Osteoblast (primary cell): ENCODE measurements at places on chromosomes 12 and 14. TPM values are rescaled to one million over a fixed set of nuclear protein-coding genes. Genes with fewer than 3 reads are reported as not detected.

DNA sequence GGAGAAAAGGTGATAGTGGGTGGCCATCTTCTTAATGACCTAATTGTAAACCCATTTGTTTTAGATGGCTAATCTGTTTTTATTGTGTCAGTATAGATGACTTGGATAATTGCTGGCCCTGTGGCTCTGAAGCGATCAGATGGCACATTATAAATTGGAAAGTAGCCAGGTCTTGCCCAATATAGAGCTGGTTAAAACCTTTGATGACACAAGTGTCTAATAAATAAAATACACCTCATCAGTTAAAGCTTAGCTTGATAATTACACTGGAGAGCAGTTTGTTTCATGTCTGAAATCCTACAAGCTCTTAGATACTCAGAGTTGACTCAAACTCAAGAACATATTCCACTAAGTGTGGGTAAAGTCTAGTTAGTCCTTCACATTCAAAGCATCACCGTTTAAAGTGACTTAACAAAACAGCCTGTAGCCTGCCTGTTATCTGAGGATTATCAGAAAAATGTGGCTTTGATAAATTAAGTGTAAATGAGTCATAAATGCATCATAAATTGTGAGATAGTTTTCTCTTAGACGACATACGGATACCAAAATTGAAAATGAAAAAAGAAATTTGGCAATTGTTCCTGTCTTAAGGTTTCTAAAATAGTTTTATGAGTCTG is 280.9 kb downstream of the LRIG3 start:
- no peaks in the 10 kb centered on the region for H3K36me3 ChIP-seq
- DNase-seq = no peak
- H3K4me3 ChIP-seq = no peak overlapping the region

GRCh38 chr12:640773-641172 is 22.5 kb downstream of the NINJ2 start:
- H3K27me3 ChIP-seq = no peaks in the 10 kb centered on the region
- no peak overlapping the region for H3K4me3 ChIP-seq
- H3K4me1 ChIP-seq = peaks cover 26% of the 10 kb centered on the region
- no peaks in the 10 kb centered on the region for H3K36me3 ChIP-seq
- DNase-seq = no peak

DNA sequence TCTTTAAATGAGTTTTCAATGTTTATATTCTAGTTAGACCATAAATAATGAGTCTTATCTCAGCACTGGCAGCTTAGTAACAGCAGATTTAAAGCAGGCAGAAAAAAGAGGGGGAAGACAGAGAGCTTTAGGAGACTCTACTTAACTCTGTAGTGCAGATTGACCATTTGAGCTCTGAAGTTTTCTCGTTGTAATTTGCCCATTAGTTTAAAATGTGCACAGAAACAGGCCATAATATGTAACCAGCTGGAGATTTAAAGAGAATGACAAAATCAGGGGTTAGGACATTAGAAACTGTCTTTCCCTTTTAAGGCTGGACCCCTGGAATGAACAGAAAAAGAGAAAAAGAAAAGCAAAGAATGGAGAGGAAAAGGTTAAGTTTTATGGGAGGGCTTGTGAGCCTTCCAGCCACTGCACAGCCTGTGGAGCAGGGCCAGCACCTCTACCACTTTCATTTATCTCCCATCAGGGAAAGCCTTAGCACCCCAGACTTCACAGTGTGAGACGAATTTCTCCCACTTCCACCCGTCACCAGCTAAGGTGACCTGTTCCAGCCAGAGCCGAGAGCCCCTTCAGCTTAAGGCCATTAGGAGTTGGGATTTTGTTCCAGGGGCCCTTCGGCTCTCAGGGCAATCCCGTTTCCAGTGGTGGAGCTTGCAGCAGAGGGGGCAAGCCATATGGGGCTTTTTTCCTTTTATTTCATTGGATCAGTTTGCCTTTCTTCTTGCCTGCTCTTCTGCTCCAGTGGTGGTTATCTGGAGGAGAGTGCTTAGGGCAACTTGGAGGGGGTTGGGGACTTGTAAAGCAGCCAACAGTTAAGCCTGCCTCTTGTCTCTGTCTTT is 8.0 kb downstream of the IL22 start:
- H3K4me1 ChIP-seq = peaks cover 31% of the 10 kb centered on the region
- peak overlapping the region; percentile 19 for H3K27ac ChIP-seq
- H3K4me3 ChIP-seq = peak overlapping the region; percentile 63
- no peaks in the 10 kb centered on the region for H3K27me3 ChIP-seq
- DNase-seq = peak; percentile 9

GRCh38 chr14:97065305-97066067 is 268.3 kb downstream of the VRK1 start:
- H3K4me1 ChIP-seq = no peaks in the 10 kb centered on the region
- no peak overlapping the region for H3K4me3 ChIP-seq
- H3K27me3 ChIP-seq = no peaks in the 10 kb centered on the region
- H3K27ac ChIP-seq = no peak overlapping the region

- no peaks in the 10 kb centered on the region for H3K36me3 ChIP-seq
- DNase-seq = no peak
- H3K27me3 ChIP-seq = no peaks in the 10 kb centered on the region
- no peak overlapping the region for H3K4me3 ChIP-seq
- H3K27ac ChIP-seq = no peak overlapping the region
These were observed 87.1 kb downstream of the ZFP36L1 start for GRCh38 chr14:68705741-68706283.

- DNase-seq = no peak
- no peak overlapping the region for H3K27ac ChIP-seq
- H3K36me3 ChIP-seq = no peaks in the 10 kb centered on the region
- H3K4me3 ChIP-seq = no peak overlapping the region
These were observed 64.2 kb downstream of the CLMN start for GRCh38 chr14:95255487-95255886.

DNA sequence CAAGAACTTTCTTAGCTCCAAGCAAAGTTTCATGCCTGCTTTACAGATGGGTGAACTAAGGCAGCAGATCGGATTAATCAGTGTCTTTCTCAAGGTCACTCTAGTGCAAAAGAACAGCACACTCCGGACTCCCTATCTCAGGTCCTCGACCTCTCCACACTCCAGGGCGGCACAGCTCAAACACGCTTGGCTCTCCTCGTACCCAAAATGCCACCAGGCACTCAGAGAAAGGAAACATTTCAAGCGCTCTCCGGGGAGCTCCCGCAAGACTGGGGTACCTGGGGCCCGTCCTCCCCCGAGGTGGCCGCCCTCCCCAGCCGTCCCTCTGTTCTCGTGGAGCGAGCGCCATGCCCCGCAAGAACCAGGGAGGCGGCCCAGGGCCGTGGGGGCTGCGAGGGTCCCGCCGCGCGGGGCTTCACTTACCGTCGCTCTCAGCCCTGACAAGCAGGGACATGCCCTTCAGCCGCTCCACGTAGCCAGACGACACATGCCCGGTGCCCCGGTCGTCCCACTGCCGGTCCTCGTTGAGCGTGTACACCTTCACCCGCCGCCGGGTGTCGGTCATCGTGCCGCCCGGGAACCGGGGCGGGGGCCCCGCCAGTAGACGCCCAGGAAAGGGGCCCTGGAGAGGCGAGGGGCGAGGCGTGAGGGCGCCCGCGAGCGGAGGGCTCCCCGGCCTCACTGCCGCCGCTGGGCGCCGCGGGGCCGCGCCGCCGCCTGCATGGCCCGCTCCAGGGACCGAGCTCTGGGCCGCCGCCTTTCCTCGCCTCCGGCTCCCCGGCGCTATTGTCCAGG is 830 bp downstream of the PPP4R3A start:
- H3K4me3 ChIP-seq = peak overlapping the region; percentile 92

DNA sequence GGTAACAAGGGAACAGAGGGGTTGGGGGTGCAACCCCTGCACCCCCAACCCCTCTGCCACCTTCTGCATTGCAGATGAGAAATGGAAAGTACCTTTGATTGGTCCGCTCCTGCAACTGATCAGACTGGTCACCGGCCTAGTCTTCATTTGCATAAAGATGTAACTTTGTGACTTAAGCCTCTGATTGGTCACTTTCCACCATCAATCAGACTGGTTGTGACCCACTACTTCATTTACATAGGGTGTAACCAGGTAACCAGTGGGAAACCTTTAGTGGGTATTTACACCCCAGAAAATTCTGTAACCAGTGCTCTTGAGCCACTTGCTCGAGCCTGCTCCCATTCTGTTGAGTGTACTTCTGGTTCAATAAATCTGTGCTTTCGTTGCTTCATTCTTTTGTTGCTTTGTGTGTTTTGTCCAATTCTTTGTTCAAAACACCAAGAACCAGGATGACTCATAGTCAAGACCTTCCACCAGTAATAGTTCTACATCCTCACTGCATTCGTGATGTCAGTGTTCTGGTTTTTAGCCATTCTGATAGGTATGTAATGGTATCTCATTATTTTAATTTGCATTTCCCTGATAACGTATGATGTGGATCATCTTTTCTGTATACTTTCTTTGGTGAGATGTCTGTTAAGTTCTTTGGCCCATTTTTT is 30.8 kb downstream of the LEMD3 start:
- no peaks in the 10 kb centered on the region for H3K36me3 ChIP-seq
- no peaks in the 10 kb centered on the region for H3K27me3 ChIP-seq
- peaks cover 4% of the 10 kb centered on the region for H3K4me1 ChIP-seq
- H3K4me3 ChIP-seq = no peak overlapping the region
- H3K27ac ChIP-seq = no peak overlapping the region

DNA sequence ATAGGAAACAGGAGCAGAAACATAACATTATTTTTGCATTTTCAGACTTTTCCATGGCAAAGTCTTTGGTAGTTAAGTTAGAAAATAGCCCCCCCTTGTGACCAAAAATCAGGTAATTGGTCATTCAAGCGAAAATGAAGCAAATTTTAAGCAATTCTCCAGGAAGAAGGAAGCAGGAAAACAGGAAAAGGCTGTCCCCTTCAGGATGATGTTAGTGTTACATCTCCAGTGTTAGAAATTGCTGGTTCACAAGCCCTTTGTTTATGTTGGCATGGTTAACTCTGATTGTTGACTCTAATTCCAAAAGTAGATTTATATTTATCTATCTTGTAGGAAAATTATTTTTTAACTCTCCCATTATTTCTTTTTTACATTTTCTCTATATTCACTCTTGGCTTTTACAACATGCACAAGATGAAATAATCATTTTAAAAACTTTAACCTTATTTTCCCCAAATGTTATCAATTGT is 18.8 kb upstream of the GAS2L3 start:
- no peaks in the 10 kb centered on the region for H3K36me3 ChIP-seq
- no peak overlapping the region for H3K27ac ChIP-seq
- no peaks in the 10 kb centered on the region for H3K27me3 ChIP-seq
- DNase-seq = peak; percentile 95

DNA sequence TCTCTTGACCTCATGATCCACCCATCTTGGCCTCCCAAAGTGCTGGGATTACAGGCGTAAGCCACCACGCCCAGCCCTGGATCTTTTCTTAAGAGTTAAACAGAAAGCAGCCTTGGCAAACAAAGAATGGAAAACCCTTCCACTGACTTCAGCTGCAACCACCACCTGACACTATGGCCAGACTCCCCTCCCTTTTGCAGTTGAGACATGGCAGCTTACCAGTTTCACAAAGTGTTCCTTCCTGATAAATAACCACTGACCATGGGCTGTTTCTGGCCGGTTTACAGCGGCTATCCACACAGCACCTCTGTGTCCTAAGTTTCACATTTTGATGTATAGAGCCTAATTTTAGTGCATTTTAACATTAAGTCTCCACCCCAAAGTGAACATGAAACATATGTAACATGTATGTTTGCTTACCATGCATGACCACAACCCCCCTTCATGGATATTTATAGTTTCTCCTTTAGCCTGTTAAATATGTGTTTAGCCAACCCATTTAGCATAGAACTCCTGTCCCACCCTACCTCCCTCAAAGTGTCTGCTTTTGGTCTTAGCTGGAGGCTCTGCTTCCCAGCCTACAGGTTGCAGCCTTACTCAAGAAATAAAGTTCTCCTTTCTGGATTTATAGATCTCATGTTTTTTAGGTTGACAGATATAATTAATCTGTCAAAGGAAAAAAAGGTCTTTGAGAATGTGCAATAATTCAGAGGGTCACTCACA is 32.7 kb upstream of the RAB21 start:
- H3K4me1 ChIP-seq = no peaks in the 10 kb centered on the region
- no peaks in the 10 kb centered on the region for H3K36me3 ChIP-seq
- no peak overlapping the region for H3K4me3 ChIP-seq
- no peak overlapping the region for H3K27ac ChIP-seq
- H3K27me3 ChIP-seq = no peaks in the 10 kb centered on the region

GRCh38 chr14:23648764-23649460 is 12.7 kb downstream of the DHRS2 start:
- peaks cover 7% of the 10 kb centered on the region for H3K4me1 ChIP-seq
- no peaks in the 10 kb centered on the region for H3K36me3 ChIP-seq
- H3K27ac ChIP-seq = no peak overlapping the region

GRCh38 chr12:108326254-108326750 is 12.8 kb downstream of the CMKLR1 start:
- no peak overlapping the region for H3K4me3 ChIP-seq
- H3K4me1 ChIP-seq = peaks cover 21% of the 10 kb centered on the region
- DNase-seq = no peak
- H3K27ac ChIP-seq = no peak overlapping the region

- no peak overlapping the region for H3K4me3 ChIP-seq
- H3K4me1 ChIP-seq = peaks cover 12% of the 10 kb centered on the region
- no peaks in the 10 kb centered on the region for H3K27me3 ChIP-seq
These were observed 23.3 kb downstream of the CHST11 start for GRCh38 chr12:104480012-104480411.

DNA sequence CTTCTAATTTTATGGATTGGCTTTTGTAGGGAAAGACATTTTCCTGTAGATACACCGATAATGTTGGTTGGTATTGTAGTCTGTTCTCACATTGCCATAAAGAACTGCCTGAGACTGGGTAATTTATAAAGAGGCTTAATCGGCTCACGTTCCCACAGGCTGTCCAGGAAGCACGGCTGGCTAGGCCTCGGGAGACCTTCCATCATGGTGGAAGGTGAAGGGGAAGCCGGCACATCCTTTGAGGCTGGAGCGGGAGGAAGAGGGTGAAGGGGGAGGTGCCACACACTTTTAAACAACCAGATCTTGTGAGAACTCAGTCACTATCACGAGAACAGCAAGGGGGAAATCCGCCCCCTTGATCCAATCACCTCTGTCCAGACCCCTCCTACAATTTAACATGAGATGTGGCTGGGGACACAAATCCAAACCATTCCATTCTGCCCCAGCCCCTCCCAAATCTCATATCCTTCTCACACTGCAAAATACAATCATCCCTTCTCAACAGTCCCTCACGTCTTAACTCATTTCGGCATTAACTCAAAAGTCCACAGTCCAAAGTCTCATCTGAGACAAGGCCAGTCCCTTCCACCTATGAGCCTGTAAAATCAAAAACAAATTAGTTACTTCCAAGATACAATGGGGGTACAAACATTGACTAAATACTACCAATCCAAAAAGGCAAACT is 66.7 kb upstream of the EIF5 start:
- H3K4me3 ChIP-seq = no peak overlapping the region
- no peaks in the 10 kb centered on the region for H3K4me1 ChIP-seq
- DNase-seq = no peak

GRCh38 chr14:106850913-106851825 is 1324.8 kb downstream of the TMEM121 start:
- no peaks in the 10 kb centered on the region for H3K36me3 ChIP-seq
- H3K4me1 ChIP-seq = no peaks in the 10 kb centered on the region
- no peak overlapping the region for H3K27ac ChIP-seq
- H3K27me3 ChIP-seq = no peaks in the 10 kb centered on the region

GRCh38 chr14:68363843-68364767 is 428.8 kb downstream of the ZFP36L1 start:
- no peaks in the 10 kb centered on the region for H3K27me3 ChIP-seq
- peaks cover 28% of the 10 kb centered on the region for H3K4me1 ChIP-seq
- no peak overlapping the region for H3K4me3 ChIP-seq

ALDH1L2 gene
- 55.4 and 63.9 TPM in 2 replicates for total RNA-seq

GLIPR1L2 gene
- total RNA-seq = 0.29 and 0.36 TPM in 2 replicates

PPM1H gene
- 13.0 and 13.4 TPM in 2 replicates for total RNA-seq

VWF gene
- 0.29 and 0.72 TPM in 2 replicates for total RNA-seq

PLEK2 gene
- total RNA-seq = 1.2 and 2.5 TPM in 2 replicates

SIRT4 gene
- total RNA-seq = 1.1 and 1.2 TPM in 2 replicates

PRH1 gene
- 24.2 and 31.2 TPM in 2 replicates for total RNA-seq

FZD10 gene
- total RNA-seq = not detected in 2 replicates

GLT8D2 gene
- 52.5 and 62.2 TPM in 2 replicates for total RNA-seq

RIMBP2 gene
- not detected in 2 replicates for total RNA-seq
